ENCODE measurements at places on chromosomes 12 and 14. TPM values are rescaled to one million over a fixed set of nuclear protein-coding genes. Genes with fewer than 3 reads are reported as not detected.

Gene SOAT2
- total RNA-seq, result not detected

GRCh38 chr12:1681493-1681807 lies 9.4 kb upstream of the ADIPOR2 start:
- no peak for DNase-seq

- DNase-seq, result peak; percentile 70
Observed at GRCh38 chr14:24310646-24311604, at the start of gene LTB4R. Gene LTB4R (plus strand): TSS chr14:24311502. CDS start chr14:24315652, 4,150 bp downstream.

GRCh38 chr14:22381408-22381760 lies 207.6 kb downstream of the DAD1 start:
- no peak for DNase-seq

GRCh38 chr12:94182986-94183707 lies 34.8 kb downstream of the PLXNC1 start:
- DNase-seq, result no peak

DNA sequence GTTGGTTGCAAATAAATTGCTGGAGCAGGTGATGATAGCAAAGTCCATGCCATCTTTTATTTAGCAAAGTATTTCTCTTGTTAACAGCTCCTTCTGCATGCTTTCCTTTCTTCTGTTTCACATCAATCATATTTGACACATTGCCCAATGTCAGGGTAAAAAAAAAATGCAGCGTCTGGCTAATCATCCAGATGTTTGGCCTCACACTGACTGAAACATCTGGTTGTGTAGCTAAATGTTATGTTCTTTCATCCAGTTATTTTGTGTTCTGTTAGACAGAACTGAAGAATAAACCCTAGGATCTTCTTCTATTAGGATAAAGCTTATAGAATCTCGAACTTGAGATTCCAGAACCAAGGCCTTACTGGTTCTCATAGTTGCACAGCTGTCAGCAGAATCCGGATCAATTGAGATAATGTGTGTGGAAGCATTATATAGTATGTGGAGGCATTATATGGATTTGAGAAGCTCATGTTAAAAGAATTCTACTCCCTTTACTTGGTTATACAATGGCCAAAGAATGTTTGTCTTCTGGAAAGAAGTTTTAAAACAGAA lies 859.2 kb downstream of the DIO2 start:
- peak; percentile 3 for DNase-seq

- DNase-seq, result no peak
Observed at GRCh38 chr12:24306001-24306400, 356.5 kb upstream of the SOX5 start.

Measured in fibroblast of the aortic adventitia (primary cell).